ENCODE measurements at places on chromosomes 2 and 18. TPM values are rescaled to one million over a fixed set of nuclear protein-coding genes. Genes with fewer than 3 reads are reported as not detected.
A peak's percentile ranks its signal among the peaks of the same experiment; 100 is the strongest.

DNA sequence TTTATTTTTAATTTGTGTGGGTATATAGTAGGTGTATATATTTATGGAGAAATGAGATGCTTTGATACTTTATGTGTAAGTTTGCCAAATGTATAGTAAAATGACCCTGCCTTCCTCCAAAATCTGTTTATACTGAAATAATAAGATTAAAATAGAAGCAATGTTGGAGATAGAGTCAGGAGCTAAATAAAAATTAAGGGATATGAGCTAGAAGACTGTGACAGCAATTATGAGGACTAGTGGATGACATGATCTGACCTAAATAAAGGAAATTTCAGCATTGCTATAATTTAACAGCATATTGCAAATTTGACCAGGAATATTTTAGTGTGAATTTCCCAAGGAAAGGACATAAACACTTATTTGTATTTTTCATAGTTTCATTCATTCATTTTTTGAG lies 60.7 kb downstream of the ITGB6 start:
- no peak for DNase-seq

DNA sequence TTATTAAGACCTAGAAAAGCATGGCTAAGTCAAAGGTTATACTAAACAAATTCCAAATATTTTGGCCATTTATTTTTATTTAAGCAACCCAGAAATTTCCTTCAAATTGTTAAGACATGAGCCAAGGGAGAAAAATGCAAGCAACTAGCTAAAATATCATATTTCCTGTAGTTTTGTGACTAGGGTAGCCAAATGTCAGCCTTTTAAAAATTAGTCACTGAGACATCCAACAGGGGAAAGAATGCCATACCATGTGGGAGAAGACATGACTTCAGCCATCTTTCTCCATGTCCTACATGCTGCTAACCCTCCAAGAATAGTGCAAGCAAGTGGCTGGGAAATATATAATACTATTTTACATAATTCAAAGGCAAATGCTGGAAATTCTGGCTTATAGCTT lies 197.9 kb downstream of the DSEL start:
- DNase-seq: no peak

- no peak for DNase-seq
These were observed 12.4 kb downstream of the CNNM3 start for GRCh38 chr2:96828436-96828835.

- DNase-seq: no peak
These were observed 3.6 kb upstream of the CAPG start for GRCh38 chr2:85413592-85414420.

- peak; percentile 48 for DNase-seq
These were observed 6.1 kb upstream of the LBH start for GRCh38 chr2:30225131-30225762.

DNA sequence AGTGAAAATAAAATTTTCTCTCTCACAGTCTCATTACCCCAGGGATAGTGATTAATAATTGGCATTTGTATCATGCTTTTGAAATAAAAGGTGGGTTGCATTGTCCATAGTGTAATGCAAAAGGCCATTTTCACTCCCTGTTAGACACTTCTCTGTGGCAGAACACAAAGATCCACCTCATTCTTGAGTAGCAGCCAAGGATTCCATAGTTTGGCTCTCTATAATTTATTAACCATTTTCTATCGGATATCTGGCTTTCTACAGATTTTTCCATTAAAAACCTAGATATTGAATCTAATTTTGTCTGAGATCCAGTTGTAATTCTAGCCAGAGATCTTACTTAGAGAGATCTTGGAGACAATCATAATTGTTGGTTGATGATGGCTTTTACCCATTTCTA lies 39.0 kb downstream of the CDCA7 start:
- no peak for DNase-seq

The ATAD2B gene
- total RNA-seq: 24.2 TPM

The ICOS gene
- 76.2 TPM for total RNA-seq

Measured in activated T-helper 2 cell treated with anti-CD3 and anti-CD28 coated beads, Interferon-gamma antibody, Interleukin-2, Interleukin-4, amounts not matched to agents 10 μg/mL and 5 μg/mL and 100 μg/mL, durations not matched to agents 14 hours and 24 hours and 36 hours (primary cell).